ENCODE measurements at places on chromosomes 11 and 22.

GRCh38 chr11:128789497-128790150 is 77.5 kb downstream of the KCNJ1 start:
- DNase-seq = no peak

GRCh38 chr22:38845004-38845740 is 1.3 kb upstream of the NPTXR start:
- no peak for DNase-seq

- no peak for DNase-seq
These were observed 77.2 kb upstream of the CD44 start for GRCh38 chr11:35061516-35062440.

GRCh38 chr11:114314096-114314495 is 17.9 kb downstream of the NNMT start:
- DNase-seq = no peak

DNA sequence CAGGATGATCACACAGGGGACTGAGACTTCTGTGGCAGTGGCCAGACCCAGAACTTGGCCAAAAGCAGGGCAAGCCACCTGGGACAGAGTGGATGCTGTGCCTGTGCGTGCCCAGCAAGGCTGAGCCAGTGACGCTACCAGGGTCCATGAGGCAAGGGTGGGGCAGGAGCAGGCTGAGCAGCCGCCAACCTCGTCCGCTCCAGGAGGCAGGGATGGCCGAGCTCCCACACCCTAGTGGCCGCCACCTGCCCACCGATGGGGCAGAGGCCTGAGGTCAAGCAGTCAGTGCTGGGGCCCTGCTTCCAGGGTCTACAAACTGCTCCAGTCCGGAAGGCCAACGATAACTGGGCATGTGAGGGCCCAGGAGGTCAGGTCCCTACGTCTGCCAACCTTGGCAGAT is 7.3 kb downstream of the KRTAP5-9 start:
- DNase-seq = no peak

- no peak for DNase-seq
These were observed 4.9 kb downstream of the HTATIP2 start for GRCh38 chr11:20368438-20368837.

DNA sequence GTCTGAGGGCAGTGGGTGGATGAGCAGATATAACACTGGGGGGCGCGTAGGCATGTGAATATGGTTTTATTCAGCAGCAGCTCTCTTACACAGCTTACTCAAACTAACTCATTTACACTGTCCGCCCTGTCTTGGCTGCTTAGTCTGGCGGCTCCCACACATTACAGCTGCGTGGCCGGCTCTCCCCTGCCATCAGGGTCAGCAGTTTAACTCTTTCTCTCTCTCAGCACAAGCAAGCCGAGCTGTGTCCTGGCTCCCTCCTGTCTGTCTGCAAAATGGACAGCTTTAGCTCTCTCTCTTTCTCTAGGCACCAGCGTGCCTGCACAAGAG is 1310.1 kb upstream of the RAG2 start:
- no peak for DNase-seq

- DNase-seq = no peak
These were observed 44.6 kb upstream of the RIC3 start for GRCh38 chr11:8213376-8213775.

DNA sequence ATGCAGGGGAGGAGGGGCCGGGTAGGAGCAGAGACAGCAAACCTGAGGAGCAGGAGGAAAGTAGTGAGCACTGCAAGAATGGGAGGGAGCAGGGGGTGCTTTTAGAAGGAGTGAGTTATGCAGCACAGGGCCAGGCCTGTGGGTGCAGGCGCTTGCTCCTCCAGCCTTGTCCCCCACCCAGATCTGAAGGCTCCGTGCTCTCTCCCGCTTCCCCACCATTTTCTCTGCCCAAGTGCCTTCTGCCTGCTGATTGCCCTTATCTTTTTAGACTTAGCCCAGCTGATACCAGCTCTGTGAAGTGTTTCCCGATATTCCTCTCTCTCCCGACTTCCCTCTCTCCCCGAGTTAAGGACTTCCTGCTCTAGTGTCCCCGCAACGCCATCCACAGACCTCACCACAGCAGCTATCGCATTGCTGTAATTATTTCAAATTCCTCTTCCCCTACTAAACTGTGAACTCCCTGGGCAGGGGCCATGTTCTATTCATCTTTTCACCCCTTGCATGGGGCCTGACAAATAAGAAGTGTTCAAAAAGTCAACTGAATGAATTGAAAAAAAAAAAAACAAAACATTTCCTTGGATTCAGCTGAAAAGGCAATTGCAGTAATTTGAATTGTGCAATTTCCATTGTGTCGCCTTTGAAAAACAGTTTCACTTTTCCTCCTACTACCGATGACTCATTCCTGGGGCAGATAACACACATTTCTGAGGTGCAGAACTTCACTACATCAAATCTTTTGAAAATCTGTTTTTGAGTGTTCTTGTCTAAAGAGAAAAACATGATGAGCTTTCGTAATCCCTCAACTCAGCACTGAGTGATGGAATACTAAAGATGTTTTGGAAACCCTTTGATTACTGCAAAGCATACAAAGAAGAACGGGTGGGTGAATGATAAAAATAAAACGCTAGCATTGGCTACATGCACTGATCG is 69.7 kb upstream of the BMAL1 start:
- no peak for DNase-seq

DNA sequence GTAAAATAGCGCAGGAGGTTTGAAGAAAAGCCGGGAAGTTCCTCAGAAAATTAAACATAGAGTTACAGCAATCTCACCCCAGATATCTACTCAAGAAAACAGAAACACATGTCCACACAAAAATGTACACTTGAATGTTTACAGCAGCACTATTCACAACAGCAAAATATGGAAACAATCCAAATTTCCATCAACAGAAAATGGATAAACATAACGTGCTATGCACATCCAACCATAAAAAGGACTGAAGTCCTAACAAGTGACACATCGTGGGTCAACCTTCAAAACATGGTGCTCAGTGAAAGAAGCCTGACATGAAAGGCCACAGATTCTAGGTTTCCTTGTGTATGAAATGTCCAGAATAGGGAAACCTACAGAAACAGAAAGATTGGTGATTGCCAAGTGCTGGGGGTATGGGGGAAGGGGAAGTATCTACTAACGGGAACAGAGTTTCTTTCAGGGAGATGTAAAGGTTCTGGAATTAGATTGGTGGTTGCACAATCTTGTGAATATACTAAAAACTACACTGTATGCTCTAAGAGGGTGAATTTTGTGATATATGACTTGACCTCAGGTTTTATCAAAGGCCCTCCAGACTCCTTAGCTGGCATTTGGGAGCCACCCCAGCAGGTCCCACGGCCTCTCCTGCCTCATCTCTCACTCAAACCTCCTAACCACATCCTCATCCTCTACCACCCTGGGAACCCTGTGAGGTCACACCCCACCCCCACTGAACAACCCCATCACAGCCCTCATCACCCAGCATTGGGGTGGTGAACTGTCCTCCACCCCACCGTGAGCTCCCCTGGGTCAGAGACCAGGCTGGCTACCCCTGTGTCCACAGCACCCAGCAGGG is 69.2 kb upstream of the PRR5 start:
- DNase-seq = no peak

DNA sequence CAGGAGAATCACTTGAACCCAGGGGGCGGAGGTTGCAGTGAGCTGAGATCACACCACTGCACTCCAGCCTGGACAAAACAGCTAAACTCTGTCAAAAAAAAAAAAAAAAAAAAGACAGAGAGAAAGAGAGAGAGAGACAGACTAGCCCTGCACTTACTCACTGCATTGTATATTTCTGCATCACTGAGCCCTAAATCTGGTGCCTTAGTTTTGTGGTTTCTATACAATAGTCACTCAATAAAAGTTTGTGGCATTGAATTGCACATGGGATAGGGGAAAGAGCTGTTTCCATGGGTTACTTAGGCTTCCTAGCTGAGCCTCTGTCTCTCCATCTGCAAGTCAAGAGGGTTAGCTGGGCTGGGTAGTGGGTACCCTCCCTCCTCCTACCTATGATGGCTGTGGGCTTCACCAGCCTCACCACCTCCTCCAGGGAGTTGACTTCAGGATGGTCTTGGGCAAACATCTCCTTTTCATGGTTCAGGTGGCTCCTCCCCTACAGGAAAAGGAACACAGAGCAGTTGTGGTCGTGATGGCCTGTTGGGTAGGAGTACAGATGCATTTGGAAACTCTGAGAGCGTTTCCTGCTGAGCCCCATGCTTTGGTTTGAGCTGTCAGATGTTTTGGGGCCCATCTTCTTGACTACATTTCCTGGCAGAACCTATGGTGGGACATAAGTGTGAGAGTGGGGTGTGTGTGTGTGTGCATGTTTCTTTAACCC is 73.2 kb downstream of the CCDC81 start:
- no peak for DNase-seq

DNA sequence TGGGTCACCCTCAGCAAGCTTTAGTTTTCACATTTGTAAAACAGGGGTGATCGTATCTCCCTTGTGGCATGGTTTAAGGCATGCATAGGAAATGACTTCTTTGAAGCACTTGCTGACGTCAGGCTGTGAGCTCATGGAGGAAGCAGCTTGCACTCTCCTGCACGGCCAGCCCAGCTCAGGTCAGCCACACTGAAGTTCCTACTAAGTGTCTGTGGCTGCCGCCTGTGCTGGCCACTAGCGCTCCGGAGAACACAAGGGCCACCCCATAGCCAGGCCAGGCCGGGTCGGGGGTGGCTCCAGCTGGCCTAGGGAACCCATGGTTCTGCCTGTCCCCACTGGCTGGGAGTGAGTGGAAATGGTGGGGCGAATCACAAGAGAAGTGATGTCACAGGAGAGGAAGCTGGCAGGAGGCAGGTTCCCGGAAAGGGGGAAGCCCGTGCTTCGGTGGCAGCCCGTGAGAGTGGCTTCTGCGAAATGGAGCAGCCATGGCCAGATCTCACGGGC is 28.2 kb downstream of the KCTD17 start:
- DNase-seq = no peak

GRCh38 chr22:32728291-32728690 is 73.2 kb upstream of the TIMP3 start:
- DNase-seq = no peak

DNA sequence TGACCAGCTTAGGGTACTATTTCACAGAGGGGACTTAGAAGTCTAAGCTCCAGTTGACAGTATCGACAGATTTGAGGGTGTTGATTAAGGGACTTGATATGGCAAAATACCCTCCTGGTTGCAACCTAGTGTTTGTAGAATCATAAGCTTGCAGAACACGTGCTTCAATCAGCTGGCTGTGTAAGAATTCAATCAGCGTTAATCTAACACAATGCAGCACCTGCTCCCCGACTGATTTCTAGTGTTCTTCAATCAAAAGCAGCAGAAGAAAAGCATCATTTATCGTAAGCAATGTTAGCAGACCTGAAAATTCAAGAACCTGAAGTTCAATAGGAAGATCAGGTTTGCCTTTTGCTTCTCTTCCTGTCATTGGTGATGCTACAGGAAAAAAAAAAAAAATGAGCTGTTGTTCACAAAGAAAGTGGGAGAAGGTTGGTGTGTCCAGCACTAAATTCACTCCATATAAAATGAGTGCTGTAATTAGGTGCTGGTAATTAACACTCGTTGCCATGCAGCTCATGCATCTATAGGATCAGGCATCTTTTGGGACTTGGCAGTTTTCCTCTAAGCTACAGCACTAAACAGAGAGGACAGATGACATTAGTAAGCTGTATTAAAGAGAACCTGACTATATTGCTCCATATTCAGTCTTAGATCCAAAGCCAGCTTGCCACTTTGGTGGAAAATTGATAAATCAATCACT is 840.3 kb downstream of the OPCML start:
- DNase-seq = no peak

DNA sequence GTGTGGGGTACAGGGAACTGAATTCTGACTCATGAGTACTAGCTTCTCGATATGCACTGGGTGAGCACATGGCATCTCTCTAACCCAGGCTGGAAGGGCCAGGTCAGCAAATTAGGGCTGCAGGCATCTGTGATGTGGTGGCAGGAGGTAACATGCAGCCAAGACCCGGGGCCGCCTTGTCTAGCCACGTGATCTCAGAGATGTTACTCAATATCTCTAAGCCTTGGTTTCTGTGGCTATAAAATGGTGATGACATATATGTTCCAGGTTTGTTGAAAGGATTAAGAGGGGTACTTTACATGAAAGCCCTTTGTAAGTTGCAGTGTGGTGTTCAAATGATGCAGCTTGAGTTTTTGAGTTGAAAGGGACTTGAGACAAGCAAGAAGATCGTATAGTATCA is 3.2 kb downstream of the ST14 start:
- DNase-seq = no peak

- no peak for DNase-seq
These were observed 129.3 kb upstream of the B3GAT1 start for GRCh38 chr11:134541355-134541754.

DNA sequence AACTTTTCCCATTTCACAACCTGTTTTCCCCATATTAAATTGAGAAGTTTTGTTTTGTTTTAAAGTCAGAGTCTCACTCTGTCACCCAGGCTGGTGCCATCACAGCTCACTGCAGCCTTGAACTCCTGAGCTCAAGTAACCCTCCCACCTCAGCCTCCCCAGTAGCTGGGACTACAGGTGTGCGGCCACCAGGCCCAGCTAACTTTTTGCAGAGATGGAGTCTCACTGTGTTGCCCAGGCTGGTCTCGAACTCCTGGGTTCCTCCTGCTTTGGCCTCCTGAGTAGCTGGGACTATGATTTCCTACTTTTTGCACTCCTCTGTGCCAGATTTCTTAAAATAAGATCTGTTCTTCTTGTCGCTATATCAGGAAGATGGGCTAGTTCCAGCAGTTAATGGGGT is 44.9 kb downstream of the GNB1L start:
- no peak for DNase-seq

- no peak for DNase-seq
These were observed 61.8 kb downstream of the UBASH3B start for GRCh38 chr11:122717264-122717867.

DNA sequence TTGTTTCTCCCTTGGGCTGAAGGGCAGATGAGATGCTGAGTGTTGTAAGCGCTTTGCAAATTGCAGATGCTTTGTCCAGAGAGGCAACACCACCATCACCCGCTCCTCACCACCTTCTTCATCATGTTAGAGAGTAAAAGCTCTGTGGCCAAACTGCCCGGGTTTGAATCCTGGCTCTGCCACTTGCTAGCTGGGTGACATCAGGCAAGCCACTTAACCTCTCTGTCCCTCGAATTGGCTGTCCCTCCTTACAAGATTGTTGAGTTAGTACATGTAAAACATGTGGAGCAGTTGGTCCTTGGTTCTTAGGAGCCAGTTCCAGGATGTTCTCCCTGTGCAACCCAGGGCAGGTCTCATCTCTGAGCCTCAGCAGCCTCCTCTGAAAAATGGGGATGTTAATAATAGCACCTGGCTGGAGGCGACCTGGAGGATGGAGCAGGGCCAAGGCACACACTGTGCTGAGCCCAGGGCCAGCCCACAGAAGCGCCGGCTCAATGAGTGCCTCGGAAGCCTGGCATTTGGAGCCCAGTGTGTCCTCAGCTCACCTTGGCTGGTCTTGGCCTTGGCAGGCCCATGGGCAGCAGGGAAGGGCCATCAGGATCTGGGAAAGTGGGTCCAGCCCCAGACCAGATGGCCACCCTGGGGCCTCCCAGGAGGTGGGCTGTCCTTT is 10.5 kb downstream of the C11orf86 start:
- no peak for DNase-seq
